HCT116 (cell line): ENCODE measurements at places on chromosomes 2 and 18. TPM values are rescaled to one million over a fixed set of nuclear protein-coding genes. Genes with fewer than 3 reads are reported as not detected.

TRIM43B gene
- total RNA-seq: not detected

ASXL3 gene
- total RNA-seq: not detected

ADRA2B gene
- total RNA-seq: 0.47 TPM

SCRN3 gene
- total RNA-seq: 7.7 TPM

KLHL29 gene
- total RNA-seq: 16.7 TPM

SEMA4C gene
- 25.4 TPM for total RNA-seq

CCDC148 gene
- total RNA-seq: 0.59 TPM

KCNG2 gene
- not detected for total RNA-seq

AQP4 gene
- total RNA-seq: 0.07 TPM
